ENCODE measurements at places on chromosomes 12 and 14.

- DNase-seq = peak; percentile 44
These were observed 161.7 kb downstream of the CAND1 start for GRCh38 chr12:67430708-67431335.

- DNase-seq = peak; percentile 69
These were observed 249.9 kb downstream of the DPF3 start for GRCh38 chr14:72644038-72644437.

DNA sequence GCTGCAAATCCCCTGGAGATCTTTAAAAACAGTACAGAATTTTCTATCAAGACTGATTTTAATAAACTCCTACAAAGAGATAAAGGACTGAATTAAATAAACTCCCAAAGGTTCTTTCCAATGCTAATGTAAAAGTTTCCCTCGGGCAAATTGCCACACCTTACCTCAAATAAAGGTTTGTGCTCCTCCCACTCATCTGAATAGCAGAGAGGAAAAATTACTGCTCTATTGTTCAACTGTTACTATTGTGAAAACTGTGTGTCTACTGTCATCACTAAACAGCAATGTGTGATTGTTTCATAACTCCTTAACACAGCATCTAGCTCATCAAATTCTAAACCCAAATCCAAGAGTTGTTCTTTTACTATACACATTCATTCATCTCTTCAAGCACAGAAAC lies 3.2 kb downstream of the SPTLC2 start:
- DNase-seq = no peak

GRCh38 chr14:34837801-34838322 lies 37.3 kb downstream of the BAZ1A start:
- no peak for DNase-seq

DNA sequence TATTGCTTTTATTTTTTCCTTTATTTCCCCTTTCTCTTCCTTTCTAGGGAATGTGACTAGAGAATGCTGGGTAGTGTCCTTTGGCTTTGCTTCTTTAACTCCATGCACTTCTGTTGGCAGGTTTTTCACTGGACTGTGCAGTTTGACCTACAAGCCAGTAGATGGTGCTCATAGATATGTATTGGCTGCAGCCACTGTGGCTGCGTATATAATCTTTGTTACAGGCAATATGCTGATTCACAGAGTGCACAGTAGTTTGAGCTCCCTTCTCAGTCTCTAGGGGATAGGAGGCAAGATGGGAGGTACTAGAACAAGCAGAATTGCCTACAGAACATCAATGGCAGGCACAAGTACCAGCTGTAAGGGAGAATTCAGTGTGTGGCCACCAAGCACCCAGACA lies 503.5 kb downstream of the LRFN5 start:
- DNase-seq = peak; percentile 42

- DNase-seq = no peak
These were observed 85.8 kb downstream of the CAND1 start for GRCh38 chr12:67354966-67355365.

DNA sequence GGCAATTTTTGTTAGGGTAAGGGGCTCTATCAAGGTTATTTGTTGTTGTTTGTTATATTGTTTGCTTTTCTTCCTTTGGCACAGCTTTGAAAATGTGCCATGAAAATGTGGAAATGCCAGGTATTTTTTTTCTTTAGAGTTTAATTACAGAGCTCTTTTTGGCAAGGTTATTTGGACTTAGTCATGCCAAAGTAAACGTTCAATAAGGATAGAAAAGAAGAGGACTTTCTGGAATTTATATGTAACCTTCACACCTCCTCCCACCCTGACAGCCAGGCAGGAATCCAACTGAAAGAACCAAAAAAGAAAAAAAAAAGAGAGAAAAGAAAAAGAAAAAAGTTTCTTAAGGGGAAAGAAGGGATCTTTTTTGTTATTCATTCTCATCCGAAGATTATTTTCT lies 217.8 kb downstream of the KITLG start:
- no peak for DNase-seq

GRCh38 chr14:70702161-70702560 lies 60.4 kb downstream of the TTC9 start:
- DNase-seq = no peak

DNA sequence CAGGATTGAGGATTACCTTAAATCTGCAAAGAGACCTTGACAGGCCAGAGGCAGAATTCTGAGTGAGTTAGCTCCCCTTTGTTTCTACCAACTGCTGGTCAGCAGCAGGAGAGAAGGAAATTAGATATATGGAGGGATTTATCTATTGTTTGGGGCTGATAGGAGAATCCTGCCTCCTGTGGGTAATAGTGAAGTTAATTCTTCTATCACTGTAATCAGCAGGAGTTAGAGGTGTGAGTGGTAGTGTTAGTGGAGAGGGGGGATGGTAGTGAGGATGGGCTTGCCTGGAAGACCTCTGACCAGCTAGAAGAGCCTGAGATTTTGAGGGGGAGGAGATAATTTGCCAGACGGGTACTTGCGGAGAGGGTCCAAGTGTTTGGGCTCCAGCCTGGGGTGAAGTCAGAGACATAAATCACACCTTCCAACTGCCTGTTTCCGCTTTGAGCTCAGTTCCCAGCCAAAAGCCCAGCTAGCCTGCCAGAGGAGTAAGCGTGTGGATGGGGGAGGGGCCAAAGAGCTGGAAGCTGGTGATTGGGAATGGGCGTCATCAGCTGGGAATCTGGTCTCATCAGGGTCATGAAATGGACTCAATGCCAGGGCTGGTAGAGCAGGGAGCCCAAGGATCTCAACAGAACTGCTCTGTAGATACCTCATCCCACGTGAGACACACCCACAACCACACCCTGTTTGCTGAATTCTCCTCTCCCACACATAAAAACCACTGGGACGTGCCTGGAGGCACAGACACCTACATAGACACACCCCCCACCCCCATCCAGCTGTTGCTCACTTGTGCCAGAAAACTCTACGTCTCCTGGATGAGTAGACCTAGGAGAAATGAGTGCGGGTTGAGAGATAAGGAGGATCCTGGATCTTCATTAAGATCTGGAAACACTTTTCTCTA lies 13.1 kb upstream of the ITGA5 start:
- DNase-seq = no peak

DNA sequence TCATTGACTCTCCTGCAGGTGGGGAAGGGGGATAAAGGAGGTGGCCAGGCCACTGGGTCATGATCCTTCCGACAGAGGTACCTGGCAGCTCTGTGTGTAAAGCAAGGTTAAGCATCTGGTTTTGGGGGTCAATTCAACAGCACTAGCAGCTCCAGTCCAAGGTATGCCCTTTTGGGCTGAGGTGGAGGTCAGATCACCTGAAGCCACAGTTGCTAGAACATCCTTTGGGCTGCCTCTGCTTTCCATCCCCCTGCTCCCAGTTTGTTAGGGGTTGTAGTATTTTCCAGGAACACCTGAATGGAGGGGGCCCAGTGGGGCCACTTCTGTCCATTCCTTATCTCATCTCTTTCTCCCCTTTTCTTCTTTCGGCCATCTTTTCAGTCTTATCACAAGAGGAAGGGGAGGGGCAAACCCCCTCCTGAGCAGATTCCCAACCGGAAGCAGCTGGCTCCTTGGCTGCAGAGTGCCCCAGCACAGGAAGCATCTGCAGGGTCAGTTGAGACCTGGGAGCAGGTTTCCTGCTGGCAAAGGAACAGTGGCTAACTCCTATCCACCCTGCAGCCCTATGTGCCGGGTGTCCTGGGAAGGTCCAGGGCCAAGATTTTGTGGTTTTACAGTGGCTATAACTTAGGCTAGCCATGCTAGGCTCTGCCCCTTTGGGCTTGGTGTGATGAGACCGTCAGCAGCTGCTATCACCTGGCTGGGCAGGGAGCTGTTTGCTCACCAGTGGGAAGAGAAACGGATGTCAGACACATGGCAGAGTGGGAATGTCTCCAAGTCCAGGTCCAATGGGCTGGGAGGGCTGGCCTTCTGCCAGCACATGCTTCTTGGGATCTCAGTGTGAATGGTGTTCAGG lies 40.2 kb downstream of the SH2B3 start:
- DNase-seq = no peak

DNA sequence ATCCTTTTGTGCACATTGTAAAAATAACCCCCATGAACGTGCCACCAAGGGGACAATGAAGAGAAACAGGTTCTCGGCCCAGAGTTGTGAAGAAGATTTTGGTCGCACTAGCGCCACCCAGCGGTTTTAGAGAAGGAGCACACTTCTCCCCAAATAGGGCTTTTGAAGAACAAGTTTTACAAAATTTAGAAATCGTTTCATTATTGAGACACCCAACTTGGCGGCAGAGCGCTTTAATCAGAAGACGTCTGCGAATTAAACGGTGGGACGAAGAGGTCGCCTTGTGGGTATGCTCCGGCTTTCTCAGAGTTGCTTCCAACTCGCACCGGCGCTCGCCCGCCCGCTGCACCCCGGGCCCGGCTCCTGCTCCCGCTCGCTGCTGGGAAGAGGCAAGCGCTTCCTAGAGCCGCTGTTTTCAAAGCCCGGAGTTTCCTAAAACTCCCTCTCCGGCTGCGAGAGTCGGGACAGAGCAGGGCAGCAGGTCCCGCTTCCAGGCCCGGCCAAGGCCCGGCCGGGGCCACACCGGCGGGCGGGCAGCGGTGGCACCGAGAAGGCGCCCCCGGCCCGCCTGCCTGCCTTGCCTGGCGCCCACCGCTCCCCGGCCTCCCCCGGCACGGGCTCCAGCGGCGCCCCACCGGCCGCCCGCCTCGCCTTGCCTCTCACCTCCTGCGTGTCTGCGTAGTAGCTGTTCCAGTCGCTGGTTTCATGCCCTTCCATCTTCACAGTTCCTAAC lies 645 bp downstream of the FOXA1 start:
- peak; percentile 80 for DNase-seq

DNA sequence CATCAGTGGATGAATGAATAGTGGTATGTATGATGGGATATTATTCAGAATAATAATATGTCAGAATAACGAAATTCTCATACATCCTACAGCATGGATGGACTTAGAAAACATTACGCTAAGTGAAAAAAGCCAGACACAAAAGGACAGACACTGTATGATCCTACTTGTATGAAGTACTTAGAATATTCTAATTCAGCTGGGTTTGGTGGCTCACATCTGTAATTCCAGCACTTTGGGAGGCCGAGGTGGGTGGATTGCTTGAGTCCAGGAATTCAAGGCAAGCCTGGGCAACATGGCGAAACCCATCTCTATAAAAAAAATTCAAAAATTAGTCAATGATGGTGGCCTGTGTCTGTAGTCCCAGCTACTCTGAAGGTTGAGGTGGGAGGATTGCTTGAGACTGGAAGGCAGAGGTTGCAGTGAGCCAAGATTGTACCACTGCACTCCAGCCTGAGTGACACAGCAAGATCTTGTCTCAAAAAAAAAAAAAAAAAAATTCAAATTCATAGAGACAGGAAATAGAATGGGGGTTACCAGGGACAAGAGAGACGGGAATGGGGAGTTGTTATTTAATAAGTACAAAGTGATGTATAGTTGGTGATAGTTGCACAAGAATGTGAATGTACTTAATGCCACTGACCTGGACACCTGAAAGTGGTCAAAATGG lies 132.3 kb downstream of the CHST11 start:
- DNase-seq = no peak

GRCh38 chr12:49664591-49665239 lies 41.4 kb downstream of the PRPF40B start:
- no peak for DNase-seq

GRCh38 chr14:77902811-77903210 lies 102.9 kb downstream of the ADCK1 start:
- no peak for DNase-seq

DNA sequence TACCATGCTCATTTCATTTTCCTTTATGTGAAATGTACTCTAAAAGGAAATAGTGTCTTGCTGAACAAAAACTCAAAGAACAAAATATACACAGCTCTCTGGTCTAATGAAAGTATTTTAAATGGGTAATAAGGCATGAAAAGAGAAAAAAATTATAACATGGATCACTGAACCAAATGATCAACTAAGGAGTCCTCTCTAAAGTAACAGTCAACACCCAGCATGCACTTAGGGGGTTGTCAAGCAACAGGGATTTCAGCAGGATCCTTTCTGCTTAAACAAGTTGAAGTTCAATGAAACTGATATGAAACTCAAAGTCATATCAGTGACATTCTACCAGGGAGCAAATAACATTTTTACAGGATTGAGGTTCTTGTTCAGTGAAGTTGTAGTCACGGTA lies 398.8 kb downstream of the SEC23A start:
- no peak for DNase-seq

GRCh38 chr14:97218691-97219430 lies 421.7 kb downstream of the VRK1 start:
- DNase-seq = no peak

- no peak for DNase-seq
These were observed 13.8 kb downstream of the ARMH4 start for GRCh38 chr14:58138031-58138713.

DNA sequence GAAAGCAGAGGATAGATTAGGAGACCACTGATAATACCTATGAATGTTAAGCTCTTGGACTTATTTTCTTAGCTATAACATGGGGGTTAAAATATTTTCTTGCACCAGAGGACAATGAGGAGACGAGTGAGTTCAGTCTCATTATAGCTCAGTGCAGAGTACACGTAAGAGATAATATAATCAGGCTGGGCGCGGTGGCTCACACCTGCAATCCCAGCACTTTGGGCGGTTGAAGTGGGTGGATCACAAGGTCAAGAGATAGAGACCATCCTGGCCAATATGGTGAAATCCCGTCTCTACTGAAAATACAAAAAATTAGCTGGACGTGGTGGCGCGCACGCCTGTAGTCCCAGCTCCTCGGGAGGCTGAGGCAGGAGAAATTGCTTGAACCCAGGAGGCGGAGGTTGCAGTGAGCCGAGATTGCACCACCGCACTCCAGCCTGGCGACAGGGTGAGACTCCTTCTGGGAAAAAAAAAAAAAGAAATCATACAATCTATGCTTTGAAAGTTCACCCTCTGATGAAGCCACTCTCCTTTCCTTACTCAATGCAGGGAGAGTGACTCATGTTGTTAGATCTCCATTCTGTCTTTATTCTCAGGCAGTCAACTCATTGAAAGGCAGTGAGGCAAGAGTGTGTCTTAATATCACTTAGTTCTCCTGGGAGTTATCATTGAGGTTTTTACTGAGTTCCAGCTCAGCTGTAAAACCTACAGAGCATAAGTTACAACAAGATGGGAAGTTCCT lies 134.2 kb downstream of the SYNE2 start:
- no peak for DNase-seq

- no peak for DNase-seq
These were observed 42.6 kb upstream of the LRTM2 start for GRCh38 chr12:1777798-1778197.

- DNase-seq = no peak
These were observed 31.1 kb downstream of the ZFYVE21 start for GRCh38 chr14:103746701-103747100.

DNA sequence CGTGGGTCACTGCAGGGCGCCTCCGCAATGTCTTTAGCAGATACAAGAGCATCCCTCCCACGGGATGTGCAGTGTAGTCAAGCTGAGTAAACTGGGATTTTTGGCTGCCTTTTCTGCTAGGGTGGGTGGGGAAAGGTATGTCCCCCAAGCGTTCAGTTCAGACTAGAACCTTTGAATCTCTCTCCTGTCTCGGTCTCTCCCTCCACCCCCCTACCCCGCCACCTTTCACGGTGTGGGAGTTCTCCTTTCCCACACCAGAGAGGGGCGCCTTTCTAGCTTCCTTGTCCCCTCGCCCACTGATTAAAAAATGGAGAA lies 525 bp upstream of the FAR2 start:
- DNase-seq = no peak
